Mononuclear cell (primary cell): ENCODE measurements at places on chromosomes 1 and 21. TPM values are rescaled to one million over a fixed set of nuclear protein-coding genes. Genes with fewer than 3 reads are reported as not detected.

VASH2 gene
- 0.10 TPM for total RNA-seq

LRRIQ3 gene
- total RNA-seq = 0.21 TPM

OR2L2 gene
- total RNA-seq = under 0.01 TPM

DFFA gene
- 8.2 TPM for total RNA-seq

LMX1A gene
- not detected for total RNA-seq

KLHDC9 gene
- not detected for total RNA-seq

NAXE gene
- total RNA-seq = 23.9 TPM

WDR47 gene
- total RNA-seq = 19.3 TPM

AMY1C gene
- not detected for total RNA-seq

DNALI1 gene
- total RNA-seq = 0.21 TPM

LYPD8 gene
- not detected for total RNA-seq

GADD45A gene
- 38.1 TPM for total RNA-seq

COL9A2 gene
- total RNA-seq = 4.1 TPM

HSF2BP gene
- 0.42 TPM for total RNA-seq

EPHB2 gene
- 1.0 TPM for total RNA-seq

CD164L2 gene
- total RNA-seq = not detected

S100A5 gene
- not detected for total RNA-seq

ATAD3C gene
- total RNA-seq = 0.63 TPM

PANK4 gene
- 33.5 TPM for total RNA-seq

TNFRSF4 gene
- total RNA-seq = 3.3 TPM

NPHS2 gene
- not detected for total RNA-seq

MYBPH gene
- total RNA-seq = not detected

SUSD4 gene
- 7.7 TPM for total RNA-seq

FBXO28 gene
- total RNA-seq = 58.6 TPM

LCA5L gene
- total RNA-seq = not detected

CELA3B gene
- total RNA-seq = not detected

HP1BP3 gene
- 279 TPM for total RNA-seq

NPPA gene
- total RNA-seq = not detected

SLC1A7 gene
- 0.94 TPM for total RNA-seq

RUNX3 gene
- total RNA-seq = 76.4 TPM

SRM gene
- total RNA-seq = 7.9 TPM

NBPF26 gene
- 36.6 TPM for total RNA-seq

FOXD3 gene
- not detected for total RNA-seq

ADORA3 gene
- not detected for total RNA-seq

ZFP69 gene
- total RNA-seq = 1.0 TPM
